ENCODE measurements at places on chromosomes 3 and 15.

DNA sequence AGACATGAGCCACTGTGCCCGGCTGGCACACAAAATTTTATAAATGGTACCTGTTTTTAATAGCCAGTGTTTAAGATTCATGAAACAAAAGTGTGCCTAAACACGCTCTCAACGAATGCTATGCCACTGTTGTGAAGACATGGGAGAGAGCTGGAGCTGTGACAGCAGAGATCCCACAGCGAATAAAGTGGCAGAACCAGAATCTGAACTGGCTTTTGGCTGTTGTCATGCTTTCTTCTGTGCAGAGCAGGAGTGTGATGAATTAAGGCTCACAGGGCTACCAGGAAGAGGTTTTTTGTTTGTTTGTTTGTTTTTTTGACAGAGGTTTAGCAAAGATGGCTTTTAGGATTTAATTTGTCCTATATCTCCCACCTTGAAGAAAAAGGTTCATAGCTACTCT is 14.5 kb downstream of the PTPRG start:
- no peak for DNase-seq

DNA sequence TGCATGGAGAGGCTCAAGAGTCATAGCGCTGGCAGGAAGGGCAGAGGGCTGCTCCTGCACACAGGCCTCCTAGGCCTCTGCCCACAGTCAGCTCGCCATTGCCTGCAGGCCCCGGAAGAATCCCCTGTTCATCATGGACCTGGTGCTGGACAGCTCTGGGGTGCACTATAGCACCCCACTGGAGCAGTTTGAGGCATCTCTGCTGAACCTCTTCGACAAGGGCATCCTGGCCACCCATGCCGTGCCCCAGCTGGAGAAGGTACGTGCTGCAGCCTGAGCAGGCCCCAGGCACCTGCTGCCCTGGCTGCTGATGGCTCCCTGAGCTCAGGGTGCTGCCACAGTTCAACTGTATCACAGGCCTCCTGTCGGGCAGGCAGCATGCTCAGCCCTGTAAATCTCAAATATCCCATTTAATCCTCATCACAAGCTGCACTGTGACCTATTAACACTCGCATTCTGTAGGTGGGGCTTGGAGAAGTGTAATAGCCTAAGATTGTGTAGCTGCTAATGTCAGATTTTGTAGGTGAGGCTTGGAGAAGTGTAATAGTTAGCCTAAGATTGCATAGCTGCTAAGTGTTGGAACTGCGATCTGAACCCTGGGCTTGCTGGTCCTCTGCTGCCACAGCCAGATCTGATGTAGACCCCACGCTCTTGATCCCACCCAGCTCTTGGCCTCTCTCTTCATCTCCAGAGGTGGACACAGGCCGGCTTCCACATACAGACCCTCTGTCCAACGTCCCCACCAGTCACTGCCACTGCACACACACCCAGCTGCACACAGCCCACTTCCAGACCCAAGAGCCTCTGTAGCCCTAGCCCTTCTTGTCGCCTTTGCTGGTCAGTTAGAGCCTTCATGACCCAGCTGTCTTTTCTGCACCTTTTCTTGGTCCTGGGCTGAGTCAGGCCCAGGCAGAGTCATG is 31.9 kb downstream of the DNAH1 start:
- no peak for DNase-seq

DNA sequence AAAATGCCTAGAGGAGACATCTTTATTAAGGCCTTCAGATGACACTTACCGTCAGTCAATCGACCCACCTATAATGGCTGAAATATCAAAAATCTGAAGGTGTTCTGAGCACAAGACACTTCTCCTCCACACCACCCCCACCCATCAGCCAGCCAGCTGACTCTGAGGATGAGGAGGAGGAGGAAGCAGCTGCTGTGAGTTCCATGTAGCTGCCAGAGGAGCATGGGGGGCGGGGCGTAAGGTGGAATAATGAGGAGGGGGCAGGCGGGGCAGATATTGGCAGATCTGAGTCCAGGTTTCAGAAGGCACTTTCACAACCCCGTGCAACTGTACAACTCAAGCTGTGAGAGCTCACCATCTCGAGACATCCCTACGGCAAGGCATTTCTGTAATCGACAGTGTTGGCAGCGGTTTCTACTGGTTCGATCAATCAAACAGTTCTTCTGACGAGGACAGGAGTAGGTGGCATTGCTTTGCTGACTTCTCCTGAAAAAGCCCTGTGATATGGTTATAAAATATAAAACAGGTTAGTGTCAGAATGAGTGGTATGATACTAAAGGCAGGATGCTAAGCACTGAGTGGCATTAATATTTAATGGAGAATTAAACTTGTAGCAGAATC is 35.4 kb upstream of the ICE2 start:
- no peak for DNase-seq

DNA sequence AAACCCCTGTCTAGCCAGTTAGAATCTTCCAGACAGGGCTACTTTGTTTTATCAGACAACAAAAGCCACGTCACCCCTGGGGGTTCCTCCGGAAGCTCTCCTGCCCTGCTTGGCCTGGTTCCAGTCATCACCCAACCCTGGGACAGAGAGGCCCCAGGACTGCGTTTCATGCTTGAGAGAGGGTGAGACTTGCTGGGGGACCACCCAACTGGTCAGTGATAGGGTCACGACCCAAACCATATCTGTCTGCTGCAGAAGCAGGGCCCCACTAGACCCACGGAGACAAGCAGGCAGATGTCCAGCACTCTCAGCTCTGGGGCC is 1.2 kb downstream of the NT5DC2 start:
- DNase-seq = peak; percentile 24

DNA sequence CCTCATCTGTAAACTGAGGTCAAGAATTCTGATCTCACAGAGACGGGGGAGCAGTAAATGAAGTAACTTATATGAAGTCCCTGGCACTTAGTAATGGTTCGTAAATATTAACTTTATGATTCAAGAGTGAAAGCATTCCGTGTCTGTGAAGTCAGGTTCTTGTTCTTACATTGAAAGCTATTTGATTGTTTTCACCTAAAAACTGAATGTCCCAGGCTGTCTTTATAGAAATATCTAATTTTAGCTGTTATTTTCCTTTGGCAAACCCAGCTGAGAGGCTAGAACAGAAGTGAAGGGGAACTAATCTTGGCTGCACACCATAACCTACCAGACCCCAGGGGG is 84.5 kb downstream of the CHSY1 start:
- no peak for DNase-seq

DNA sequence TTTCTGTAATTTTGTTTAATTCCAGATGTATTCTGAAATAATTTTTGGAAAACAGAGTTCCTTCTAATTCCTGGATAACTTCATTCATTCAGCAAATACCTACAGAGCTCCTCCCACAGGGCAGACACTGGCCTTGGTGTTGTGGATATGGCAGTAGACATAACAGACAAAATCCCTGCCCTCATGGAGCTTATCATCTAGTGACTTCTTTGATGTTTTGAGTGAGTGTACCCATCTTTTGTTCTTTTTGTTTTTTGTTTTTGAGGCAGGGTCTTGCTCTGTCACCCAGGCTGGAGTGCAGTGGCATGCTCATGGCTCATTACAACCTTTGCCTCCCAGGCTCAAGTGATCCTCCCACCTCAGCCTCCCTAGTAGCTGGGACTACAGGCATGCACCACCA is 21.1 kb downstream of the DET1 start:
- no peak for DNase-seq

DNA sequence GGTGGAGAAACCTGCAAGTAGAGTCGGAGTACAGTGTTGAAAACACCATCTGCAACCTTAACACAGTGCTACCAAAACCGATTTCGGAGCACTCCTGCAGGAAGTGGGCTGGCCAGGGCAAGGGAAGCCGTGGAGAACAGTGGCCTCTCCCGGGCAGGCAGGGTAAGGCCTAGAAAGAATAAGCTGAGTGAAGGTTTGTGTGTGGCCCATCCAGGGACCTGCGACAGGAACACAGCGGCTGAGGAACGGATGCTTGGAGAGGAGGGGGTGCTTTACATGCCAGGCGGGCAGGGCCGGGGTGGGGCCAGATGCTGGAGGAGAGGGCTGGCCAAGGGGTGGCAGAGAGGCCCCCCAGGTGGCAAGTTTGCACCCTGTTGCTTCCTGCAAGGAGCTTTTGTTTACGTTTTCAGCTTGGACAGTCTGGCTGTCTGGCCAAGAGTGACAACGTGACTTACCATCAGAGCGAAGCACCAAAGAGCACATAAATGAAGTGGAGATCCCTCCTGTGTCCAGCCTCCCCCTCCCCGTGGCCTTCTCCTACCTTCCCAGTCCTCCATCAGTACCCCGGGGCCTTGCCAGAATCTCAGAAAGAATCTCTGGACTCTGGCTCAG is 156.5 kb downstream of the PGPEP1L start:
- DNase-seq = no peak

DNA sequence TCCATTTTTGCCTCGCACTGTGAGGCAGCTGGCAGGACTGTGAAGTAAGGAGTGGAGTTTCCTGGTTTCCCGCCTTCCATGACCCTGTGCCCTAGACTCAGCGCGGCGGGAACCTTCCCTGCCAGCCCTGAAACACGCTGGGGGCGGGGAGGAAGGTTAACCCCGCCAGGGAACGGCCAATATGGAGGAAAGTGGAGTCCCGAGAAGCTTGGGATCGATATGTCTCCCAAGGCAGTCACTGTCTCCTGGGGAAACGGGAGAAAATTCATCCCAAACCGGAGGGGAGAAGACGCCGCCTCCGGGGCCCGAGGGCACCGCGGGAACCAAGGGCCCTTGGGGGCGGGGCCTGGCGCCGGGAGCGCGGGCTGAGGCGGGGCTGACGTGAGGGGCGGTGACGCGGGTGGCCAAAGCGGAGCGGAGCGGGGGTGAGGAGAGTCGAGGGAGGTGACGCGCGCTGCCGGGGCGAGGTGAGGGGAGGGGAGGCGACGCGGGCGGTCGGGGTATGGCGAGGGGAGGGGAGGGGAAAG is at the start of gene HMCES:
Gene HMCES (plus strand): TSS at position 432 of the 527 bp plus-strand sequence. CDS start 863 bp downstream, outside the sequence.
- peak; percentile 90 for DNase-seq

DNA sequence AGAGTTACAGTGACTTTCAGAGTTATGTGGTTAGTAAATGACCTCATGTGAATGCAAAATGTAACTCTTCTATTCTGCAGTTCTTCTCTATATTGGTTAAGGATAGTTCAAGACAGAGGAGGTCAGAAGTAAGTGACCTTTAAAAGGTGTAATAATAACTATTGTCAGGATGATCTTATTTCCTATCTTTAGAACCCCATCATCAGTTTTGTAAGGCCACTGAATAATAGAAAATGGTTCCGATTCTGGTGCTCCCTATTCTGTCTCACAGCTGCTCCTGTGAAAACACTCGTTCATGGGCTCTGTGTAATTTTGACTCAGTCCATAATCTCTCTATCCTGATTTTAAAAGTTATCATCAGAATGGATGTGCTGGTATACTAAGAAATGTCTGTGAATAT is 463.3 kb downstream of the LPP start:
- no peak for DNase-seq
